Pulmonary artery endothelial cell (primary cell): ENCODE measurements at places on chromosomes 4 and X. TPM values are rescaled to one million over a fixed set of nuclear protein-coding genes. Genes with fewer than 3 reads are reported as not detected.

ABCG2 gene
- total RNA-seq: 4.5 and 11.9 TPM in 2 replicates

MAGEC1 gene
- total RNA-seq: 0.07 TPM in 1 of 2 replicates, not detected in the other

AFM gene
- not detected in 2 replicates for total RNA-seq

JADE3 gene
- 13.4 and 15.9 TPM in 2 replicates for total RNA-seq

HMGN5 gene
- total RNA-seq: 1.6 and 2.0 TPM in 2 replicates

TRIM75 gene
- total RNA-seq: not detected in 2 replicates

TRPC5OS gene
- total RNA-seq: not detected in 2 replicates

UGT8 gene
- total RNA-seq: not detected in 2 replicates

GC gene
- total RNA-seq: not detected in 2 replicates

CXCL6 gene
- 3.0 and 18.3 TPM in 2 replicates for total RNA-seq

SPOCK3 gene
- total RNA-seq: not detected in 2 replicates

S100P gene
- 0.07 TPM in 1 of 2 replicates, not detected in the other for total RNA-seq

UBL4A gene
- 47.5 and 56.1 TPM in 2 replicates for total RNA-seq

PPA2 gene
- total RNA-seq: 69.0 and 79.9 TPM in 2 replicates
